Large intestine (tissue), 12 donors: ENCODE measurements at places on chromosomes 5 and 9. TPM values are rescaled to one million over a fixed set of nuclear protein-coding genes. Genes with fewer than 3 reads are reported as not detected.

LIX1 gene
- polyA plus RNA-seq: 3.7 TPM

- no peak for DNase-seq
These were observed 319.3 kb upstream of the ADAMTSL1 start for GRCh38 chr9:18154661-18155060.

SPAAR gene
- 0.84 TPM for polyA plus RNA-seq

OR1B1 gene
- not detected for polyA plus RNA-seq

DNA sequence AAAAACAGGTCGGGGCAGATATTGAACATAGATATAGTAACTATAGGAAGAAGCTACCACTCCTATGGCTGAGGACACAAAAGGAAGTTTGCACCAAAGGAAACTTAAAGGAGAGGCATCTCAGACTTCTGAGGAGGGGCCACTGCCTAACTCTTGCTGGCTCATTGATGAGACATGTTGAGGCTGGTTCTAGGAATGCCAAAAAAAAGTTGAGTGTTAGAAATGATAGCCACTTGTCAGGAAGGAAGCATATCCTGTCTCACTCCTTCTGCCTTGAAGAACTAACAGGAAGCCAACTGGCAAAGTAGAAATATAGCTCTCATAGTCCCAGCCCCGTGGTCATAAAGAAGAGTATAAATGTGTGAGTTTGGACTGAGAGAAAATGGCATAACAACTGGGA is 23.3 kb upstream of the STOM start:
- no peak for DNase-seq

DNA sequence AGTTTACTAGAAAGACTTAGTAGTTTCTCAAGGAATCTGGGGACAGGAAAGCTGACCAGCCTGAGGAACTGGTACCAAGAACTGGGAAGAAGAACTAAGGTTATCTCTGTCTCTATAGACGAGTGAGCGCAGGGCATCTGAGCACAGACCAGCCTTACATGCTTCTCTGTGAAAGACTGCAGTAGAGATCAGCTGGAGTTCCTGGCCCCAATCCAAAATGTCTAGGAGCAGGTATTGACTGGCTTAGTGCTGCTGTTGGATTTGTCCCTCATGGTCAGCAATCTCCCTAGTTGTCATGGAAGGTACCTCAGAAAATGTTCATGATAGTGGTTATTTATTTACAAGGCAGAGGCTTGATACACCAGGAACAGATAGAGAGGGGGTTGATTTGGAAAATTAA is 13.3 kb downstream of the NUP214 start:
- DNase-seq: no peak

DNA sequence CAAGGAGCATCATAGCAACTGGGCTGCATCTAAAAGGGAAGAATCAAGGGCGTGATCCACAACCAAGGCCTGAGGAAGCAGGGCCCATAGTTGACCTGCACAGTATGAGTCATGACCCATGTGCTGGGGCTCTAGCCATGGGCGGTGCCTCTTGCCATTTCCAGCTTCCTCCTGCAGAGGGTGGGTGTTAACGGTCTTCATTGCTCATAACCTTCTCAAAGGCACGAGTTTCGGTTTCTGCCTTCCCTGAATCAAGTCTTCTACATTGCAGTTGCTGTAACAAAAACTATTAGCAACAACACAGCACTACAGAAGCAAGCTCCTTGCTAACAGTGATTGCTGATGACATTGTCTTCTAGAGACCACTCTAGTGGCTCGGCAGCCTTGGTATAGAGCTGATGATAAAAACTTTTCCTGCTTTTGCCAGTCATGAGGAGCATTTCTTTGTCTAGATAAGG is 66.9 kb downstream of the CTSL start:
- DNase-seq: peak; percentile 35

DNA sequence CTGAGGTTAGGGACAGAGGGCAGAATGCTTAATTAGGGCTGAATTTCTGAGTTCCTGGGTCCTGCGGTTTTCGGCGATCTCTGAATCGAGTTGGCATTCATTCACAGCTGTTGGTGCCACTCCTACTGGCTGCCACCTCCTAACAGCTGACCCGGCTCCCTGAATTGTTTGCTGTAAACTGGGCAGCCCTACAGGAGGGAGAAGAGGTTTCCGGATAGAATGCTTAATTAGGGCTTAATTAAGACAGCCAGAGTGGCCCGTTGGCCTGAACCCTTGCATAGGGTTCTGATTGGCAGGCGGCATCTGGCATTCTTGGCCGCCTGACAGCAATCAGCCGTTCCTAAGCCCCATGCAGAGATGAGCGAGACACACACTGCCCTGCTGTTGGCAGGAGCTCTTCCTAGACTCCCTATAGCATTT is 25.7 kb downstream of the FRMPD1 start:
- no peak for DNase-seq

GRCh38 chr5:32583582-32584232 is 1.6 kb upstream of the SUB1 start:
- no peak for DNase-seq

DNA sequence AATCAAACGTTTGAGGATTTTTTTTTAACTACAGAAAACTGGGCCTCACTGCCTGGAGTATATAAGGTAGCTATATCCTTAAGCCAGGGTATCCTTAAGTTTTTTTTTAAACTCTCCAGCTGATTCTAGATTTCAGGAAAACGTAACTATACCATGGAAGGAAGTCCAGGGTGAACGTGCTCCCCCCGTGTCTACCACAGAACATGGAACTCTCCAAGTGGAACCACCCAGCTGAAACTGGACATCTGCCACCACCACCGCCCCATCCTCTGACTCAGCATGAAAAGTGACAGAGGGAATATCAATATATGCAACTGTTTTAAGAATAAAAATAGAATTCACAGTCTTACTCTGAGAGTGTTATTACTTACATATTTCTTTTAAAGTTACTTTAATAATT is 61.3 kb downstream of the DROSHA start:
- no peak for DNase-seq

- DNase-seq: no peak
These were observed 111.1 kb downstream of the ARHGAP26 start for GRCh38 chr5:142881076-142881783.

DNA sequence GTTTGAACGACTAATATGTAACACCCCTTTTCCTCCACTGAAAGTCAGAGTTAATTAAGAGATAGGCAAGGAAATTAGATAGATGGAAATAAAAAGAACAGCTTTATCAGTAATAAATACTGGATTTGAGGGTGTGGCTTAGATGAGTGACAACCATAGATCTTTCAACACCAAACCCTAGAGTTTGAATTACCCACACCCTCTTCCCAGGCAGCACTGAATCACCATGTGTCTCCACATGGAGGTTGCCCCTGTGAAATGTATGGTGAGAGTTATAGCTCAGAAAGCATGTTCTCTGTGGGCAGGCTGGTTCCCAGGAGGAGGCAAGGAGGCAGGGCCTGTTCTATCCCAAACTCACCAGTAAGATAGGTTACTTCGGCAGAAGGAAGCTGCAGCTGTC is 69.7 kb downstream of the TMEM174 start:
- no peak for DNase-seq

DNA sequence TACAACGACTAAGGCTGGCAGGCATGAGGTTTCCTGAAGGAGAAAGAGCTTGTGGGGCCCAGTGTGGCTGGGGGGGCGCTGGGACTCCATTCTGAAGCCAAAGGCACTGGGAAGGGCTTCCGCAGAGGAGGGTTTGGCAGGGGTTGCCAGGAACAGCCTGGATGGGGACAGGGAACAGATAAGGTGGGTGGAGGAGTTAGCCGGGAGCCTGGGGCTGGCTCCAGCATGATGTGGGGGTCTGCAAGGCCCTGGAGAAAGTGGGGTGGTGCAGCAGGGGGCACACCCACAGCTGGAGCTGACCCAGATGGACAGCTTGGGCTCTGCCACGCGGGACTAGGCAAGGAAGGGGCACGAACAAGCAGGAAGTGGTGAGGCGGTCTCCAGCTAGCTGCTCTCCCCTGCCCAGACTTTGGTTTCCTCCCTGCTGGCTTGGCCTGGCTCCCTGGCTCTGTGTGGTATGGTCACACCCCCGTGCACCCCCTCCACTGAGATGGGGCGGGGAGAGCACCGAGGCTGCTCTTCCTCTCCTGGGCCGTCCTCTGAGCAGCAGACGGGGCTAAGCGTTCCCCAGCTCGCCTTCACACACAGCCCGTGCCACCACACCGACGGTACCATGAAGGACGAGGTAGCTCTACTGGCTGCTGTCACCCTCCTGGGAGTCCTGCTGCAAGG is at the start of gene LTC4S:
Gene LTC4S (plus strand): TSS at position 519 of the 672 bp plus-strand sequence. CDS start 95 bp downstream, at position 614.
- no peak for DNase-seq

DNA sequence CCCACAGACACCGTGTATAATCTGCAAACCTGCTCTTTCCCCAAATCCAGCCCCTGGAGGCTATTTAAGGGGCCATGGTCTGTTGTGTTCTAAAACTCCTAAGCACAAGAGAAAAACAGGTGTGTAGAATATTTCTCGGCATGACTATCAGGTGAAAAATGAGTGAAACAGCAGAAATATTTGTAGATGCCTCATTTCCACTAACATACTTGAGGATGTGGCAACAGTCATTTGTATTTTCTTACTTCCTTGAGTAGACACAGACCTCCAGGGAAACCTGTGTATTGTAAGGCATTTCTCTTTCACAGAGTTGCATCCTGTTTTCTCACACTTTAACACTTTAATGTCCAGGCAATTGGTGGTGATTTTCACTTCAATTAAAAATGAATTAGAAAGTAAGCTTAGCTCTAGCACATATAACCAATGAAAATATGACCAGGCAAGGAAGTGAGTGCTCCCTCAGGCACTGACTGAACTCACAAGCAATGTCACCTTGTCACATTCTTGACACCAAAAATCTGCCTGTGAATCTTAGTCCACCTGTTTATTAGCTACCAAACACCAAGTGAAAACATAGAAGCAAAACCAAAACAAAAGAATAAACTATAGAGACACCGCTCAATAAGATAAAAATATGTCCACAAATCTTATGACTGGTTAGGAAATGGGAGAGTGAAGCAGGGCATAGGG is 64.4 kb downstream of the DIRAS2 start:
- DNase-seq: no peak

DNA sequence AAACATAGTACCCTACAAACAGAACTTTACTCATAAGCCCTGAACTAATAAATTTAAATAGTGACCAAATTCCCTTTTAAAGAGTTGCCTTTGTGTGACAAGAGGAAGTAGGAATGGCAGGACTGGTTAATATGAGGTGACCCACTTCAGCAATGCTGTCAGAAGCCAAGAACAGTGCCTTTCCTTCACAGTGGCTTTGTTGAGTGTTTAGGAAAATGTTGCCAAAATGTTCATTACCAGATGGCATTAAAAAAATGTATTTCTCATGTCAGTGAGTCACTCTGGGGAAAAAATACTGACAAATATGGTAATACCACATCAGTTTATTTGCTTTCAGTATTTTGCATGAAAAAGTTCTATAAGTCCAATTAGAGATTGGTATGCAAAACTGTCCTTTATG is 103.3 kb downstream of the DIRAS2 start:
- DNase-seq: no peak

DNA sequence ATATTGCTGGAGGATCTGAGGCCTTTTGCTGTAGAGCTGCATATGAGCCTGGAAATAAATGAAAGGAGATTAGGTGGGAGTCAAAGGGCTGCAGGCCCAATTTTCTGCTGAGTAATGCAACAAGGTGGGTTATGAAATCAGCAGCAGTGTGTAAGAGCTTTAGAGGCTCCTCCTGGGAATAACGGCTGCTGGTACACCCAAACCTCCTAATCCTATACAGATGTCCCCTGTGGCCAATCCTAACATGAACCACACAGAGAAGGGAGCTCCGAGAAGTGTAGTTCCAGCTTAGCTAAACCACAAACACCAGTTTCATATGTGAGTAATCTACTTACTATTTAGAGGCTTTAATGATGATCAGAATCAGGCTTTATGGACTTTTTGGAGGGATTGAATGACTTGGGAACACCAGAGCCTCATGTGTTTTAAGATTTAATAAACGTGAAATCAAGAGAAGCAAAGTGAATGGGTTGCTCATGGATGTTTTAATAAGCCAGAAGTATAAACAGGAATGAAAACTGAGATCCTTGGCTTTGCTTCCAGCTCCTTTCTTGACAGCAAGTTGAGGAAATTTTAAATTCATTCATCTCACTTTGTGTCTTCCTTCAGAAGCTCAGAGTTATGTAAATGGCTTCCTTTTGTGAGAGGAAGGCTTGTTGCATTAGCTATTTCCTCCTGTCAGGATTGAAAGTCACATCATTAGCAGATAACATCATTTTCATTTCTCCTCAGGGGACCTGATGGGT is 437.5 kb downstream of the TMEM232 start:
- no peak for DNase-seq

DNA sequence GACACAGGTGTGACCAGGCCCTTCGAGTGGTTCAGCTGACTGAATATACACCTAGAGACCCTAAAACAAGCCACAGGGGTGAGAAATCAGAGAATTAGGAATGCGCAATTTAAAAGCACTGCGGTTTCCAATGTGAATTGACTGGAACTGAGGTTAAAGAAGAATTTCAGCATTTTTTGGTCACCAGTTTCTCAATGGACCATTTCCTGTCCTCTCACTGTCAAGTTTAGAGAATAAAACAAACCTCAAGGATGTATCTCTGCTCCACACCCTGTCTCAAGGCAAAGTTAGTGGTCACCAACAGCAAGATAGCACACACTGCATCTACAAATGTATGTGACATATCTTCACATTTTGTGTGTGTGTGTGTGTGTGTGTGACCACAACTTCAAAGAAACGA is 143.8 kb upstream of the MAP3K1 start:
- no peak for DNase-seq

ECSCR gene
- polyA plus RNA-seq: 21.6 TPM

GRCh38 chr5:78544561-78545201 is 103.9 kb downstream of the LHFPL2 start:
- peak; percentile 46 for DNase-seq

GRCh38 chr5:174744896-174745295 is 20.5 kb downstream of the MSX2 start:
- DNase-seq: no peak

DNA sequence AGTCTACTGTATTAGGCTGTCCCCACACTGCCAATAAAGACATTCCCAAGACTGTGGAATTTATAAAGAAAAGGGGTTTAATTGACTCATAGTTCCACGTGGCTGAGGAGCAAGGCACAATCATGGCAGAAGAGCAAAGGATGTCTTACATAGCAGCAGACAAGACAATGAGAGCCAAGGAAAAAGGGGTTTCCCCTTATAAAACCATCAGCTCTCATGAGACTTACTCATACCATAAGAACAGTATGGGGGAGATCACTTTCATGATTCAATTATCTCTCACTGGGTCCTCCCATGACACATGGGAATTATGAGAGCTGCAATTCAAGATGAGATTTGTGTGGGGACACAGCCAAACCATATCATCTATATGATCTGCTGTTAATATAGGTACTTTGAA is 14.8 kb upstream of the FSTL4 start:
- DNase-seq: no peak

- no peak for DNase-seq
These were observed 39.8 kb downstream of the CYSTM1 start for GRCh38 chr5:140214831-140215230.
